WTC11 (cell line): ENCODE measurements at places on chromosomes 4 and X.
A peak's percentile ranks its signal among the peaks of the same experiment; 100 is the strongest.

DNA sequence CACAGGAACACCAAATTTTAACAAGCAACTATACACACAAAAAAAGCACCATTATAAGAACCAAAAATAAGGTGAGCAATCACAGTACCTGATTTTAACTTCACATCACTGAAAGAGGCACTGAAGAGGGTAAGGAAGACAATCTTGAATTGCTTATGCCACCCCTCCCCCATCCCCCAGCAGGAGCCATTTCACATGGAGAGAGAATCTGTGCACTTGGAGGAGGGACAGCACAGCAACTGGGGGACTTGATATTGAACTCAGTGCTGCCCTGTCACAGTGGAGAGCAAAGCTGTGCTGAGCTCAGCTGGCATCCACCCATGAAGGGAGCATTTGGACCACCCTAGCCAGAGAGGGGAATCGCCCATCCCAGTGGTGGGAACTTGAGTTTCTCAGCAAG lies 56.0 kb downstream of the NUDT11 start:
- no peak for DNase-seq

DNA sequence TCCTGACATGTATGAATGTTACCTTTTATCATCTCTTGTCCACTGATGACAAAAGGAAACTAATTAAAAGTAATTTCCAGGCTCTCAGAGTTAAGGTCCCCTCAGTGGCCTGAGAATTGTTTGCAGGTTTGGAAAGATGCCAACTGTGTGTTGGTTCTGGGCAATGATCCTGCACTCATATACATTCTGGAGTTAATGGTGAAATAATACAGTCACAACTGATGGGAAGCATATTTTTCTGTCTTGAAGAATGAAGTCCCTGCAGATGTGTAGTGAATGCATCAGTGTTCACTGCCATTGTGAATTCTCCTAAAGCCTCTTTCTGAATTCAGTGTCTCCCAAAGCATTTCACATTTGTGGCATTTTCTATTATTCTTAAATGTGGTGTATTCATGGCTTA lies 238.1 kb upstream of the PPP1R2C start:
- no peak for DNase-seq

- DNase-seq = no peak
These were observed 121.6 kb upstream of the CBR4 start for GRCh38 chr4:169131556-169132208.

- no peak for DNase-seq
These were observed 376.1 kb downstream of the FBXW7 start for GRCh38 chr4:152159773-152160172.

GRCh38 chr4:150209140-150209829 lies 131.0 kb downstream of the DCLK2 start:
- DNase-seq = peak; percentile 71

DNA sequence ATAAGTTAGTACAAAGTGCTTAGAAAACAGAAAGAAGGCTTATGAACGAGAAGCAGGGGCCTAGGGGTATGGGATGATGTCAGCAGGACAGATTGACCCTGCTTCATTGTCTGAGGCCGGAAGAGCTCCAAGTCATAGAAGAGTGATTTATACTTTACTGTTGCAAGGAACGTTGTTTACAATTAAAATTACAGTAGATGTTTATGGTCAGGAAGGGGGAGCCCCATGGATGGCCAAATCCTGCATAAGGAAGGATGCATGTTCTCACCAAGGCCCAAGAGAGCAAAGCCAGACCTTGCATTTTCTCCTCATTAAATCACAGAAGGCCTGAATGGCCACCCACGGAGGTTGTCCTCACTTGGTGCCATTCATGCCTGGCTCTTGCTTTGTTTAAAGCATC lies 115.3 kb downstream of the LDB2 start:
- no peak for DNase-seq

GRCh38 chrX:132294776-132295495 lies 75.7 kb upstream of the RAP2C start:
- no peak for DNase-seq

GRCh38 chr4:10129196-10130177 lies 12.9 kb upstream of the WDR1 start:
- DNase-seq = no peak

- peak; percentile 36 for DNase-seq
These were observed 552 bp upstream of the NAA10 start for GRCh38 chrX:153935326-153935851.

GRCh38 chrX:45591650-45592049 lies 391.0 kb upstream of the DIPK2B start:
- no peak for DNase-seq

DNA sequence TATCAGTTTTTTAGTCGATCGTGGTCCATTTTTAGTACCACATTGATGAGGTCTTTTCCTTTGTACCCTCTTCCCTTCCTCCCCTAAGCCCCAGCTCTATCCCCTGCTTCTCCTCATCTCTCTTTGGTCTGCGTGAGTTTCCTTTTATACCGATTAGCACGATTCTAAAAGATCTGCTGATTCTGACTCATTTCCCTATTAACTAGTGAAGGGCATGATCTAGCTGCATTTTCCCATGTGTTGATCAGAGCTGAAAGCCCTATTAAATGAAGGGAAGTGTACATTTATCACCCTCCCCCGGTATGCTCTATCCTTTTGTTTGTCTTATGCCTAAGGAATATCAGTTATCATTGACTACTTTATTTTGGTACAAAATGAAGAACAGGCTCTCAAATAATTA lies 181.7 kb upstream of the NPY2R start:
- DNase-seq = no peak

GRCh38 chr4:114398410-114398809 lies 200.2 kb upstream of the UGT8 start:
- no peak for DNase-seq

DNA sequence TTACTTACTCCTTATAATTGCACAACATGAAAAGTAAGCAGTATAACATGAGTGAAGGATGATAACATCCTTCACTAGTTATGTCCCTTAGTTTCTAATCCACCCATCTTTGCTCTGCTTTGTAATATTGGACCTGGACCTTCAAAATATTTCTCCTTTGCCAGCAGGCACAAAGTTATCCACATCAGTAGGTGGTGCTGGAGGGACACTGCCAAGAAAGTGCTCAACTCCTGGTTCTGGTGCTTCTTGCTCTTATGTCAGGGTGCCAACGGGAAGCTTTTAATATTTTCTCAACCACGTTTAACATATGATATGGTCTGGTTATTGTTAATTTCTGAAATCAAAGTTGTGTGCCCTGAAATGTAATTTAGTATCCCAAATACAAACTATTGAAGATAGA lies 49.1 kb downstream of the TMEM165 start:
- DNase-seq = no peak

- DNase-seq = no peak
These were observed 173.4 kb upstream of the GALNT7 start for GRCh38 chr4:172995161-172995560.

GRCh38 chr4:122012735-122013134 lies 60.9 kb upstream of the TRPC3 start:
- no peak for DNase-seq

GRCh38 chr4:40349561-40350198 lies 14.5 kb downstream of the CHRNA9 start:
- DNase-seq = no peak

DNA sequence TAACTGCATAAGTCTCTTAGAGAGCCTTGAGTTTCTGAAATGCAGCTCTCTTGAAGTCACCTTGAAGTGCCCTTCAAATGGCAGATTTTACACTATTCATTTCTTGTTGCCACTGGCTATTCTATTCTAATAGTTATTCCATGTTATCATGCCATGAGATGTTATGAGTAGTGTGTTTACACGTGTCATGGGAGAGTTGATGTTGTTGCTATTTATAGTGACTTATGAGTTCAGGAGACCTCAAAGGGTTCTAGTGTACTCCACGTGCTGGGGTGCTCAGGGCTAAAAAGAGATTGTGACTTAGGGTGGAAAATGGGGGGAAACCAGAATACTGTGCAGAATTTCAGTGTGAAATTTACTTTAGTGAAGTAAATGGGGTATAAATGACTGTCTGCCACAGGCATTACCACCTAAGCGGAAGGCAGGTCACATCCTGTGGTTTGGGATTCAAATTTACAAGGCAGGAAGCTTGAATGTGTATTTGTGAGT lies 77.1 kb upstream of the SLC4A4 start:
- DNase-seq = no peak

DNA sequence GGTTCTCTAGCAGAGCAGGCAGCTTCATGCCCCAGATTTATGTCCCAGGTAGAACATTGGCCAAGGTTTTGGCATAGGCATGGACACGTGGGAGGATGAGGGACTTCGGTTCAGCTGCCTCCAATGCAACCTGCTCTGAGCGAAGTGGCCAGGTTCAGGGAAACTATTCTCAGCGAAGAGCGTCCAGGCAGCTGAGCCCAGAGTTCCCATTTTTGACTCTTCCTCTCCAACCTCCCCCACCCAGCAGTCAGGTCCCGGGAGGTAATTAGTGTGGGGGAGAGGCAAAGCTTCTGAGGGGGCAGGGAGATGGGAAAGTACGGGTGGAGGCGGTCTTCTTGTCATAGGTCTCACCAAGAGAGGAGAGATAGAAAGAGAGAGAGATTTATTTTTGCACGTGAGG lies 1.0 kb downstream of the GABRA4 start:
- no peak for DNase-seq

DNA sequence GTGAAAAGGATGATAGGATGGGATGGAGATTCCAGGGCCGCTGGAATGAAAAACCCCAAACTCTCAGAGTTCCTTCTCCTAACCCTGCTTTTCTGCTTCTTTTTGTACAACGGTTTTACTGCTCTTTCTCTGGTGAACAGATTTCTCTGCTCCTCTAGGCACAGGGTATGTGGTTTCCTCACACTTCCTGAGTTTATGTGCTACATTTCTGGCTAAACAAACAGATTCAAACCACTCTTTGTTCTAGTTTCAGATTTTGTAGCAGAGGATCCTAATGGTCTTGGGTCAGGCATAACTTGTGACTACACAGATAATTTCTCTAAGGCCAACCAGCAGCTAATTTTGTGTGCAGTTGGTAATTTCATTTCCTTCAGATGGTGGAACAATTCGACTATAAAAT lies 52.6 kb downstream of the OSTC start:
- no peak for DNase-seq

GRCh38 chr4:38957893-38958292 lies 74.3 kb downstream of the TMEM156 start:
- no peak for DNase-seq

DNA sequence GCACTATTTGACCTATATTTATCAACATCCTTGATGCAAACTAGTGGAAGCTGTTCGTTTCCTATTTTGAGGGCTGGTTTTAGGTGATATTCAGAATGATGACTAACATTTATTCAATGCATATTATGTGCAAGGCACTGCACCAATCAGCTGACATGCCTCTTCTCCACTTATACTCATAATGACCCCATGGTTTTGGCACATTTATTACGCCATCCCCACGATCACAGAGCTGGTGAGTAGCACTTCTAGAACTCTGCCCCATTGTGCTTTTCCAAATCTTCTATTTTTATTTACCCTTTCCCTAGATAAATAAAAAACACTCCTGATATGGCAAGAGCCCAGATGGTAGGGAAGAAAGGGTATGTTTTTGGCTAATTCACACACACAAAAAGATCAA lies 13.1 kb downstream of the SCML1 start:
- no peak for DNase-seq

DNA sequence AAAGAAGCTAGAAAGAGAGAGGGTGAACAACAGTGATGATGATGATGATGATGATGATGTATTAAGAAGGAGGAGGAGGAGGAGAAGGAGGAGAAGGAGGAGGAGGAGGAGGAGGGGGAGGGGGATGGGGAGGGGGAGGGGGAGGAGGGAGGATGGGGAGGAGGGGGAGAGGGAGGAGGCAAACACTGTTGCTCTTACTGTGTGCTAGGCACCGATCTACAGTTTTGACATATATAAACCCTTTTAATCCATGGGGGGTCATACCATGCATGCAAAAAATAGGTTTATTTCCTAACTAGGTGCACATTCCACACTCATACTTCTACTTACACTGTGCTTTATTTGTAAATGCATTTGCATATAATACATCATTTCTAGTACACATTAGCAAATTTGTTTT lies 482.8 kb upstream of the FAM241A start:
- no peak for DNase-seq

GRCh38 chr4:139599076-139599475 lies 43.1 kb upstream of the SETD7 start:
- DNase-seq = no peak

DNA sequence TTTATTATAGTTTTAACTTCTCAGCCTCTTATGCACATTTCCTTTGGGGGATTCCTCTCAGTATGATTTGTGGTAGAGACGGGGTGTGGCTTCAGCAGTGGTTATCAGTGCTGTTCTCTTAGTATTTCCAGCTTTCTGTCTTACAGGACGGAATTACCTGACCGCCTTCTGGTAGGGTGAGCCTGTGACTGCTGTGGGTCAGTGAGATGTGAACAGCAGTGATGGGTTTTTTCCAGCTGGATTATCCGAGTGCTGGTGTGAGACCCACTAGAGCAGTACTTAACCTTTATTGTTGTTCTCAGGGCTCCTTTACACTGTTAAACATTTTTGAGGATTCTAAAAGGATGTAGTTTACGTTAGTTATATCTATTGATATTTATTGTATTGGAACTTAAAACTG lies 135.2 kb downstream of the SLIT2 start:
- DNase-seq = no peak

DNA sequence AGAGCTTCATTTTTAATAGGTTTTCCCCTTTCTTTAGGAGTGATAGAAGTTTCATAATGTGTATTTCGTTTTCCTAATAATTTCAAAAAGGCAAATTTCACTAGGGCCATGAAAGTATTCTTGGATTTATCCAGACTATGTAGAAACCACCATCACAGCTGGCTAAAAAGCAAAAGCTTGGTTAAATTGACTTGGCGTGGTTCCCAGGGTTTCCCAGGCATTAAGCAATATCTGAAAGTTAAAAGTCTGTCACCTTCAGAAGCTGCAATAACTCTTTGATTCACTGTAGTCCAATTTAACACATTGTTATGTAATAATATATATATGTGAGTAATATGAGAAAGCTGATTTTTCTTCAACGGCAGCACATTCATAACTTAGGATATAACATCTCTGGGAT lies 38.3 kb downstream of the NDNF start:
- DNase-seq = no peak

- no peak for DNase-seq
These were observed 33.5 kb downstream of the ACE2 start for GRCh38 chrX:15567267-15567666.

GRCh38 chr4:3636646-3637320 lies 104.6 kb upstream of the LRPAP1 start:
- DNase-seq = no peak

DNA sequence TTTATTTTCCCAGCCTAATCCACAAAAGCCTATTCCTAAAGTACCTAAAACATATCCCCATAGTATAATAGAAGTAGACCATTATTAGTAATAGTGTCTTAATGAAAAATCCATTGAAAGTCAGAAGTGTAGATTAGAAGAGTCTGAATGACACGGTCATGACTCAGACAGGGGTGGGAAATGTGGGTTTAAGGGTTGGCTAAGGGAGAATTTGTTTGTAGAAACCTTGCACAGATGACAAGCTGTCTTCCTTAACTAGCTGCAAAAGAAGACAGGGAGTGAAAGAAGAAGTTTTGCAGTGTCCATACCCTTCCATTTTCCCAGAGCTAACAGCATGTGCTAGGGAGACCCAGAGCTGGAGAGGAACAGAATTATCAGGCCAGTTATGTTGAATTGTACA lies 242.7 kb upstream of the ETNPPL start:
- no peak for DNase-seq

- no peak for DNase-seq
These were observed 62.5 kb upstream of the GPR174 start for GRCh38 chrX:79081895-79082512.
